ENCODE measurements at places on chromosomes 6 and 20. TPM values are rescaled to one million over a fixed set of nuclear protein-coding genes. Genes with fewer than 3 reads are reported as not detected.

DNA sequence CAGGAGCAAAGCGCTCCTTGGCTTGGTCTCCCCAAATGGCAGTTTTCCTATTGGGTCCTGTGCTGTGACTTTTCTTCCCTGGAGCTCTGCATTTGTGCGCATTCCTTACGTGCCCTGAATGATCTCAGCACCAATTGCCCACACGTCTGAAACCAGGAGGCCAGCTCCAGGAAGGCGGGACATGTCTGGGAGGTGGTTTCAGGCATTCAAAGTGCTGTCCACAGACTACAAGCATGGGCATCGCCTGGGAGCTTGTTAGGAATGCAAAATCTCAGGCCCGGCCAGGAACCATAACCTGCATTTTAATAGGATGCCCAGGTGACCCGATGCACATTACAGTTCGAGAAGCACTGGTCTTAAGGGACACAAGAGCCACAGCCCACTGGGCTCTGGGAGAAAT, 239.6 kb downstream of the ANKRD60 start:
- DNase-seq: no peak

GRCh38 chr6:145263778-145264211, 471.5 kb downstream of the EPM2A start:
- no peak for DNase-seq

DNA sequence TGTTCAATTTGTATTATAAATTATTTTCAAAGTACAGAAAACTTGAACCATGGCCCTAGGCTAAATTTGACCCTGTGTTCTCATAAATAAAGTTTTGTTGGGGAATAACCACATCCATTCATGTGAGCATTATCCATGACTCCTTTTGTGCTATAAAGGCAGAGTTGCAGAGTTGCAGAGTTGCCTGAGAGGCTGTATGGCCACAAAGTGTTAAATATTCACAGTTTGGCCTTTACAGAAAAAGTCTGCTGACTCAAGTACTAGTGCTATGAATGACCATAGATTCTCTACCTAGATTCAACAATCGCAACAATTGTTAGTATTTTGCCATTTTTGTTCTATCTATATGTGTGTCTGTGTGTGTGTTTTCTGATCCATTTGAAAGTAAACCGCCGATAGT, 46.2 kb upstream of the BEND3 start:
- no peak for DNase-seq

DNA sequence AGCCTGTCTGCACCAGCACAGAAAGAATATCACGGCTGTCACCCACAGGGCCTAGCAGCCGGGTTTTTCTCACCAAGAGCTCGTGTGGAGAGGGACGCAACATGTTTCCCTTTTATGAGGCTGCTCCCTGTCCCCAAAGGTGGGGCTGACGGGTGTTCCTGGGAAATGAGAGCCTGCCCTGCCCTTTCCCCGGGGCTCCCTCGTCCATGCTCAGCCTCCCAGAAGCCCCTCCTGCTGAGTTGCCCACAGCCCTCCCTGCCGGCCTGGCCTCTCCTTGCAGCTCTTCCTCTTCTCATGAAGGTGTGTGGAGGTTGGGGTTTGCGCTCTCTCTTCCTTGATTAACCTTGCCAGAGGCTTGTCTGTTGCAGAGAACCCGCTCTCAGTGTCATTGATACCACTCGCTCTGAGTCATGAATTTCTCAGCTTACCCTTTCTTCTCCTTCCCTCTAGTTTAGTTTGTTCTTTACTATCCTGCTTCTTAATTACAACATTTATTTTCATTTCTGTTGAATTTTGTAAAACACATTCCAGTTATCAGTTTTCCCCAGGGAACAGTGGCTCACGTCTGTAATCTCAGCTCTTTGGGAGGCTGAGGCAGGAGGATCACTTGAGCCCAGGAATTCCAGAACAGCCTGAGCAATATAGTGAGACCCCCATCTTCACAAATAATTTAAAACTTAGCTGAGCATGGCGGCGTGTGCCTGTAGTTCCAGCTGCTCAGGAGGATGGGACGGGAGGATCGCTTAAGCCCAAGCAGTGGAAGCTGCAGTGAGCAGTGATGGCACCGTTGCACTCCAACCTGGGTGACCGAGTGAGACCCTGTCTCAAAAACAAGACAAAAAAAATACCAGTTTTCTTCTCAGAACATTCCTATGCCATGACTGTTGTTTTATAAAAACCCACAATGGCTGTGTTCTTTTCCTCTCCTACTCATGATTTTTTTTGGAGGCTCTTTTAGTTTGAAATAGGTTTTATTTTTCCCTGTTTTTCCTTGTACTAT, 103.8 kb downstream of the TMEM242 start:
- no peak for DNase-seq

DNA sequence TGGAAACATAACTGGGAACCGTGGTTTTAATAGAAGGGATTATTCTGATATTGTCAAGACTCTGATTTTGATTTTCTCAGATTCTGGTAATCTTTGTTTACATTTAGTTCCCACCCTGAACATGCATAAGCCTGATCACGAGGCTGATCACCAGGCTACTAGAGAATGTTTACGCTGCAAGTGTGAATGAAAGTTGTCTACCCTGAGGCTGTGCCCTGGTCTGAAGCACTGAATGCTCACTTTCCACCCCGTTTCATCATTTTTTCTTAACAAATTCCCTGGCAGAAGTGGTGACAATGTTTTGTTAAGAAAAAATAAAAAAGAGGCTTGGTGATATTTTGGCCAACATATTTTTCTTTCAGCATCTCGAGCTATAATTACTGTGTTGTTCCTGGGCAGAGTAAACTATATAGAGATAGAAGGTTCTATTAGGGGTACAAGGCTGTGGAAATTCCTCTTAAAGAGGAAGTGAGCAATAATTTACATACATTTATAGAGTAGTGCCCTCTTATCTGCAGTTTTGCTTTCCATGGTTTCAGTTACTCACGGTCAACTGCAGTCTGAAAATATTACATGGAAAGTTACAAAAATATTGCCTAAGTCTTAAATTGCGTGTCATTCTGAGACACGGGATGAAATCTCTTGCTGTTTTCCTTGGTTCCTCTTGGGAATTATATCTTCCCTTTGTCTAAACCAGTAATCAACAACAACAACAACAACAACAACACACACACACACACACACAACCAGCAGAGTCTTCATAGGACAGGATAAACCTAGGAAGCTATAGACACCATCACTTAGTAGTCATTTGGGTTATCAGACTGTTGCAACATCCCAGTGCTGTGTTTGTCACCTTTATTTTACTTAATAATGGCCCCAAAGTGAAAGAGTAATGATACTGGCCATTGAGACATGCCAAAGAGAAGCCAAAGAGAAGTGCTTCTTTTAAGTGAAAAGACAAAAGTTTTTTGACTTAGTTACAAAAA, 566.6 kb upstream of the CITED2 start:
- DNase-seq: no peak

- no peak for DNase-seq
Measured at GRCh38 chr6:37566111-37566949, 66.6 kb upstream of the CCDC167 start.

- DNase-seq: no peak
Measured at GRCh38 chr20:11192106-11192505, 518.3 kb upstream of the JAG1 start.

GRCh38 chr20:19288636-19289035, 76.2 kb downstream of the SLC24A3 start:
- no peak for DNase-seq

DNA sequence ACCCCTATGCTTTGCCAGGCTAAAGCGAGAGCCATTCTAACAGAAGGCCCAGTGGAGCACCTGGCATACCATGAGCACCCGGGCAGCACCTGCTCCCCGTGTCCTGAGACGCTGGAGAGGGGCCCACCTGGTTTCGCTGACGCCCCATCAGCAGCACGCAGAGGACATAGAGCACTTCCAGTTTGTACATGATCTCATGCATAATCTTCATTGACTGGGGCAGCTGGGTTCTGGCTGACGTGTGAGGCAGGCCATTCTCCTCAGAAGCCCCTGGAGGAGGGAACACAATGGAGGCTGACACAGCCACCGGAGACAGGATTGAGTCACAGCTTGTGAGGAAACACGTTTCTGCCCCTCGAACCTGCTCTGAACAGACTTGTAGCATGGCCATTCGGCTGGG, 65.4 kb downstream of the MYH7B start:
- DNase-seq: no peak

GRCh38 chr20:33064572-33065287, 11.0 kb downstream of the BPIFB3 start:
- no peak for DNase-seq

PTPRT gene
- total RNA-seq: under 0.01 TPM

VNN1 gene
- total RNA-seq: 2.9 TPM
